HCEC 1CT (cell line): ENCODE measurements at places on chromosomes 3 and 15.
A peak's percentile ranks its signal among the peaks of the same experiment; 100 is the strongest.

- DNase-seq, result no peak
Measured at GRCh38 chr3:134361162-134361835, 12.9 kb downstream of the AMOTL2 start.

DNA sequence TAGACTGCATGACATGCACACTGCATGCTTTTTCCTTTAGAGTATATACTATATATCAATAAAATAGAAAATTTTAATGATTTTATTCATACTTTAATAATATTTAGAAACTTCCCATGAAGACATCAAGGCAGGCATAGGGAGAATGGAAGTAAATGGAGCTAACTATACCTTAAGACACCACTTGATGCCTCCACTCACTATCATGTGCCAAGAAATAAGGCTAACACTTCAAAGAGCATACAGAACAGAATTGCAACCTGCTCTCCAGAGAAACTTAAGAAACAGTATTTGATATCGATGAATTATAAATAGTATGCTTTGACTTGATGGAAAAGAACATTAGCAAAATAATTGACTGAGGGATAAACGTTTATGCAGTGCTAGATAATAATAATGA lies 192.6 kb upstream of the MBNL1 start:
- DNase-seq, result peak; percentile 24

DNA sequence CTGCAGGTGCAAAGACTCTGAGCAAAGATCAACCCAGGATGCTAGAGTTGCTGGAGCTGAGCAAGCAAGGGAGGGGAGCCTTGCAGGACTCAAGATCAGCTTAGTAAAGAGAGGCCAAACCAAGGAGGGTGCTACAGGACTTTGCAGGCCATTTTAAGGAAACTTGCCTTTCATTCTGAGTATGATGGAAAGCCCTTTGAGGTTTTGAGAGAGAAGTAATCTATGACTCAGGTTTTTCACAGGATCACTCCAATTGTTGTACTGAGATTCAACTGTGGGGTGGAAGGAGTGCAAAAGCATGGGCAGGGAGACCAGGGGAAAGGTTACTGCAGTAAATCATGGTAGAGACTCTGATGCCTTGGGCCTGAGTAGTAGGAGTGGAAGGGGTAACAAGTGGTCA lies 260.4 kb upstream of the GPR149 start:
- DNase-seq, result no peak

DNA sequence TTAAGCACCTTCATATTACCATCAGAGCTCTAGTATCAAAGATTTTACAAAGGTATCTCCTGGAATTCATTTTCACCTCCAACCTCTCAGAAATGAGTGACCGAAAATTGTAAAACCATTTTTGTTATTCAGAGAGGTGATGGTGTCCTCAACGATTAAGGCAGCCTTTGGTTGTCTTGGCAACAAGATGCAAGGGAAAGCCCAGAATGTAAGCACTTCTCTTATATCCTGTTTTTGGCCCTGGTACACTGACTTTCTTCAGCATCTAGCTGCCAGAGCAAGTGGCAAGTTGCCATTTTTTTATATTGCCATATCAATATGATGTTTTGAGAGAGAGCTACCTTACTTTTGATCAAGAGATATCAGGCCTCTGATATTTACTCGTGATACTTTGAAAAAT lies 384.9 kb upstream of the NECTIN3 start:
- DNase-seq, result no peak

- DNase-seq, result peak; percentile 54
Measured at GRCh38 chr3:130820976-130821375, 72.9 kb upstream of the ATP2C1 start.

- no peak for DNase-seq
Measured at GRCh38 chr3:54357301-54357700, 234.9 kb downstream of the CACNA2D3 start.
